Activated CD4-positive, alpha-beta T cell treated with anti-CD3 and anti-CD28 coated beads for 4 hours (primary cell): ENCODE measurements at places on chromosomes 6 and 20.
A peak's percentile ranks its signal among the peaks of the same experiment; 100 is the strongest.

- DNase-seq, result no peak
Observed at GRCh38 chr6:79070206-79070825, 7.7 kb downstream of the PHIP start.

- no peak for DNase-seq
Observed at GRCh38 chr6:98560841-98561240, 273.5 kb upstream of the POU3F2 start.

DNA sequence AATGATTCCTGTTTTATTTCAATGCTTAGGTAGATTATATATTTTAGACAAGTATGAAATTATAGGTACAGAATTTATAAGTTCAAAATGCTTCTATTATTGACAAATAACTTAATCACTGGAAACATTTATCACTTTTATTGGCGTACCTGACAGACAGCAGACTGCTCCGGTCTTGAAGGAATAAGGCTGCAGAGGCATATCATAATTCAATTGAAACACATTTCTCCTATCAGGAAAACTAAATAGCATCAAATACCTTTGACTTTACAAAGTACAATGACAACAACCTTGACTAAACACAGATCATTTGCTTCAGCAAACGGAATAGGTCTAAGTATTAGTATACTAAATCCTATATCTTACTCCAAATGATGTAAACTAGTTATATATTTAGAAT lies 91.3 kb downstream of the GRIK2 start:
- no peak for DNase-seq

DNA sequence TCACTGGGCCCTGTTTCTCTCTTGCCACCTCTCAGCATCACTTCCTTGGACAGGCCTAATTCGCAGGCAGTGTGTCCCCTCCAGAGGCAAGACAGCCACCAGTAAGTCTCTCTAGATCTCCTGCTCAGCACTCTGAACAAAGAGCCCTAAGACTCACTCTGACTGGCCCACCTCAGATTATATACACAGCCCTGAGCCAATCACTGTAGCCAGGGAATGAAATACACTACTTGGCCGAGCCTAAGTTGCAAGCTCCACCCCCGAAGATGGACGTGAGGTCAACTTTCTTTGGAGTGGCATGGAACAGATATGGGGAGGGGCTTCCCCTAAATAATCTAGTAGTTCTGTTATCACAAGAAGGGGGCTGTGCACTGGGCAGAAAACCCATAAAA lies 4.1 kb downstream of the BPI start:
- DNase-seq, result no peak

DNA sequence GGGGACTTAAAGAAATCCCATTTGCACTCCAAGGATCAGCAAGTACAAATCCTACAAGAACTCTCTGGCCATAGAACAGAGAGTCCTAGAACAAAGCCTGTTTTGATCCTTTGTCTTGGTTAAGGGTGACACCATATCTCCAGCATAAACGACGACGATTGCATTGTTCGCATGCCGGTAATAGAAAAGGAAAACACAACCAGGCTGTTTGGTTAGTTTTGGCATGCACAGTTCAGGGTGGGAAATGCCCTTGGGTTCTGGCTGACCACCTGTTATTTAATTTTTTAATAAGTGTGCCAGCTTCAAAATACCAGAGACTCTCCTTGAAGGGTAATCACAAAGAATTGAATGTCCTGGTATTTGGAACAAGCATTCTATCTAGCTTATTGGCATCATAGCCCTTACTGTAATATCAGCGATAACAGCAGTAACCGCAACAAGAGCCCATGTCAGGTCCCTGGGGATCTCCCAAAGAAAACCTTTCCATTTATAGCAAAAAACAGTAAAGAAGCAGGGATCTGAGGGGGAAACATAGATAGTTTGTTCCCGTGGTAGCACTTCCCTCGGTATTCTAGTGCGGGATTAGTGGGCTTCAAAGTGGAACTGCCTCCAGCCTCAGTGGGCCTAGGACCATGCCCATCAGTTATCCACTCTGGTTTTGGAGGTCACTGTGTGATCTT lies 77.1 kb downstream of the TMEM170B start:
- no peak for DNase-seq

DNA sequence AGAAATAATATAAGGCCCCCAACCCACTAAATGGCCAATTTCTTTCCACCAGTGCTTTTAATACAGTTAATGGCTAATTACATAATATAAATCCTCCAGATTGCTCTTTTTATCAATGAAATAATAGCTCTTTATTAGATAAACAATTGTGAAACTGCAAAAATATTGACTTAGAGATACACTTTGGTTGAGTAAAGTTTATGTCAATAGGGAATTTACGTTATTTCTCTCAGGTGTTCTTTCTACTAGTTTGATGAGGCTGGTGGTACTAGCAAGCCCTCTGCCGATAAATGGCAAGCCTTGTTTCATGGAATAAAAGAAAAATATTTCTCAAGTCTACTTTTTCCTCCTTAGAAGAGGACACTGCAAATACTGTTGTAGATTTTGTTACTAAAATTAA lies 18.9 kb downstream of the RFX6 start:
- no peak for DNase-seq

DNA sequence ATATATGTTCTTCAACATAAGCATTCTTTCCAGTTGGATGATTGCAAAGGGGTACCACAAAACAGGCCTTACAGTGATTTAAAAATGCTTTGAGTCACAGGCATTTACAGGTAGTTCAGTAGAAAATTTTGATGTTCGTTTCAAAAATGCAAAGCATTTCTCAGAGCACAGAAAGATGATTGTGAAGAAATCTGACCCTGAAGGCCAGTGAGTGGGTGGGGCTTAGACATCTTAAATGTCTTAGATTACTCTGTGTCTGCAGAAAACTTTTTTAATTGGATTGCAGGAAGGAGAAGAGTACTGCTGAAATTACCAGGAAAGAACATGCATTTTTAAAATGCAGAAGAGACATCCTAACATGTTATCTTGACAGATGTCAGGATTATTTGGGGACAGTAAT lies 268.3 kb downstream of the CDKAL1 start:
- no peak for DNase-seq

GRCh38 chr6:121354764-121355163 lies 20.5 kb upstream of the TBC1D32 start:
- DNase-seq, result no peak

GRCh38 chr6:169880516-169880915 lies 129.1 kb downstream of the ERMARD start:
- no peak for DNase-seq

DNA sequence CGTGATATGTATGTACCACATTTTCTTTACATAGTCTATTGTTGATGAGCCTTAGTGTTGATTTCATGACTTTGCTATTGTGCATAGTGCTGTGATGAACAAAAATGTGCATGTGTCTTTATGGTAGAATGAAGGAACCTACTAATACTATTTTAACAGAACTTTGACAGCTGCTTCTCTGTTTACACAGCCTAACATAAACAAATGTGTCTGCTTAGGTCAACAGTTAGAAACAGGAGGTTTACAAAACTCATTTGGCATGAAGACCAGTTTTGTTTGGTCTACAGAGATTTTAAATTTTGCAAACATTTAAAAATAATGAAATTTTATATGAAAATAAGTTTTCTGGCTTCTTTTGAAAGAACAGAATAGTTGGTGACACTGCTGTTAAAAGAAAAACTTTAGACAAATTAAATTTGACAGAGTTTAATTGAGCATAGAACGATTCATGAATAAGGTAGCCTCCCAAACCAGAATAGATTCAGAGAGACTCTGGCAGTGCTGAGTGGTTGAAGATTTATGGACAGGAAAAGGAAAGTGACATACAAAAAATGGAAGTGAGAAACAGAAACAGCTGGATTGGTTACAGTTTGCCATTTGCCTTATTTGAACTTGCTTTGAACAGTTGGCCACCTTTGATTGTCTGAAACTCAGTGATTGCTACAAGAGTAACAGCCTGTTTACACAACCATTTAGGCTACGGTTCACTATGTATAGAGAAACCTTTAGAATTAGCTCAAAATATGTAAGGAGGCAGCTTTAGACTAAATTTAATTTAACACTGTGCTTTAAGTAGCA lies 715.8 kb upstream of the HS3ST5 start:
- no peak for DNase-seq

GRCh38 chr6:28981833-28982475 lies 23.2 kb downstream of the ZNF311 start:
- peak; percentile 69 for DNase-seq

GRCh38 chr6:3913077-3913957 lies 64.1 kb downstream of the FAM50B start:
- DNase-seq, result no peak

DNA sequence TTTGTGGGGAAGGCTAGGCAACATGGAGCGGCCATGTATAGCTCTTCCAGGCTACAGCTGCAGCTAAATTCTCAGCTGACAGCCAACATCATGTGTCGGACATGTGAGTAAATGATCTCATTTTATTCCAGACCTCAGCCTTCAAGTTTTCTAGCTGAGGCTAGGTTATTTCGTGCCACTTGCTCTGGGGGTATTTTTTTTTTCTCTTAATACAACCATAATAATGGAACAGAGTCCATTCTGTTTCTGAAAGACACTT lies 573.5 kb downstream of the CD109 start:
- no peak for DNase-seq

DNA sequence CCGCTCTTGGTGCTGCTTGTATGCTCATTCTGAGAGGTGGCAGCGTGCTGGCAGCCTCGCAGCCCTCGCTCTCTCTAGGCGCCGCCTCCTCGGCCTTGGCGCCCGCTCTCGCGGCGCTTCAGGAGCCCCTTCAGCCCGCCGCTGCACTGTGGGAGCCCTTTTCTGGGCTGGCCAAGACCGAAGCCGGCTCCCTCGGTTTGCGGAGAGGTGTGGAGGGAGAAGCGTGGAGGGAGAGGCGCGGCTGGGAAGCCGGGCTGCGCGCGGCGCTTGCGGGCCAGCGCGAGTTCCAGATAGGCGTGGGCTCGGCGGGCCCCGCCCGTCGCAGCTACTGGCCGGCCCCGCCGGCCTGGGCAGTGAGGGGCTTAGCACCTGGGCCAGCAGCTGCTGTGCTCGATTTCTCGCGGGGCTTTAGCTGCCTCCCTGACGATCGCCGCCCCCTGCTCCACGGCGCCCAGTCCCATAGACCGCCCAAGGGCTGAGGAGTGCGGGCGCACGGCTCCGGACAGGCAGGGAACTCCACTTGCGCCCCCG lies 19.5 kb upstream of the FAM8A1 start:
- DNase-seq, result no peak
